Transverse colon (tissue), 4 donors: ENCODE measurements at places on chromosomes 7 and 10. TPM values are rescaled to one million over a fixed set of nuclear protein-coding genes. Genes with fewer than 3 reads are reported as not detected.
A peak's percentile ranks its signal among the peaks of the same experiment; 100 is the strongest.

ZNF479 gene
- not detected for total RNA-seq

PLA2G12B gene
- total RNA-seq = not detected

- DNase-seq = no peak
Measured at GRCh38 chr10:29174389-29174788, 114.5 kb upstream of the LYZL1 start.

DNA sequence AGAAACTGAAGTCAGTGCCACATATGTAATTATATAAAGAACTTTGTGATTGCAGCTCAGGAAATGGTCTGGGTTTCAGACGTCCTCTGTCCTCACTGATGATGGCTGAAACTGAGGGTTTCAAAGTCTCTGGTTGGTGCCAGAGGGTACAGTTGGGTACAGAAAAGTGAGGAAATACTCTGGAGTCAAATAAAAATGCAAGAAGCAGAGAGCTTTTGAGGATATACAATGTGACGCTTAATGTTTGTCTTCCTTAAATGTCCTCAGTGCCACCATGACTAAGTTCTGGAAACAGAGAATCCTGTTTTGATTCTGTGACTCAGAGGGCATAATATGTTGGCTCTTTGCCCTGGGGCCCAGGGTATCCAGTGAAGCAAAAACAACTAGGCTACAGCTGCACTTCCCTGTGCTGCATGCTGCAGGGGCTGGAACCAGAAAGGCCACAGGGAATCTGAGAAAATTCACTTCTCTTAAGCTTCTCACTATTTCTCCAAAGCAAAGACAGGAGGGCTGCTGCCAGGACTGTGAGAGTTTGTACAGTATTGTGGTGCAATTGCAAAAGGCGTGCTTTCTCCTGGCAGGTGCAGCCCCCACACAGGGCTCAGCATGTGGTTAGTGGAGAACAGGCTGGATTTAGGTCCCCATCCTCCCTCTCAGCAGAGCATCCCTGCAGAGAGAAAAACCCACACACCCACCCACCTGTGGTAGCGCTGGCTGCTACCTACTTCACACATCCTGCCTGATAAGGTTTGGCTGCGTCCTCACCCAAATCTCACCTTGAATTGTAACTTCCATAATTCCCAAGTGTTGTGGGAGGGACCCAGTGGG is 169.5 kb upstream of the SVIL start:
- DNase-seq = peak; percentile 52

STAG3 gene
- not detected for total RNA-seq

GRCh38 chr10:47264797-47265281 is 35.2 kb upstream of the GDF10 start:
- peak; percentile 4 for DNase-seq

SPDYE6 gene
- not detected for total RNA-seq

- DNase-seq = no peak
Measured at GRCh38 chr7:70259502-70259901, 661.2 kb downstream of the AUTS2 start.

DNA sequence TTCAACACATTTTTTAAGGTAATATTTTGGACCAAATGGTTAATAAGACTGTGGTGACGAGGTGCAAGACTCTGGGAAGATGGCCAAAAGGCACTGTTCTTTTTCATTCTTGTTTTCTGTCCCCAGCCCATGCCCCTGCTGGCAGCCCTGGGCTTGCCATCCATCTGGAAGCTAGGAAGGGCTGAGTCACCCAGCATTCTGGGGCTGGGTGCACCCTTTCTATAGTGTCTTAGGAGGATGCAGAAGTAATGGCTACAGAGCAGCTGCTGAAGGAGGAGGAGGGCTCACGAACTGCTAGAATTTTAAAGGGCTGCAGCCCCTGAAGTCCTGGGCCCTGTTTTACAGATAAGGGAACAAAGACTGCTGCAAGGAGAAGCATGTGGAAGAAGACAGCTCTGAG is 42.8 kb upstream of the ZNF32 start:
- no peak for DNase-seq

FAM25C gene
- total RNA-seq = not detected

ADRA2A gene
- total RNA-seq = 53.5 TPM

GRCh38 chr7:128660596-128660995 is 11.5 kb upstream of the GARIN1A start:
- no peak for DNase-seq

DNA sequence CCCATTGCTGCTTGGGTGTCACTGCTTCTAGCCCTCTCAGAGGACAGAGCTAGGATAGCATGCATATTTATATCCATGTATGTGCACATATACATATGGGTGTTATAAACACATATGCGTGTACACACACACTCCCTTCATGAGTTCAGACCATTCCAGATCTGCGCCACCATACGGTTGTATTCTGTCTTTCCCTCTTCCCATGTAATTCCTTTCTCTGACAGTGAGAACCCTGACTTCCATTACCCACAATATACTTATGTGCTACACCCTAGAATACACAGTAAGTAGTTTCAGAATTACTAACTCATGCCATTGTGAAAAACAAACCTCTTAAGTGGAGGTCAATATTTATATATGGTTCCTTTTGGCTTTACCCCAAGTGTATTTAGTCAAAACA is 116.6 kb upstream of the SAMD8 start:
- no peak for DNase-seq

DNA sequence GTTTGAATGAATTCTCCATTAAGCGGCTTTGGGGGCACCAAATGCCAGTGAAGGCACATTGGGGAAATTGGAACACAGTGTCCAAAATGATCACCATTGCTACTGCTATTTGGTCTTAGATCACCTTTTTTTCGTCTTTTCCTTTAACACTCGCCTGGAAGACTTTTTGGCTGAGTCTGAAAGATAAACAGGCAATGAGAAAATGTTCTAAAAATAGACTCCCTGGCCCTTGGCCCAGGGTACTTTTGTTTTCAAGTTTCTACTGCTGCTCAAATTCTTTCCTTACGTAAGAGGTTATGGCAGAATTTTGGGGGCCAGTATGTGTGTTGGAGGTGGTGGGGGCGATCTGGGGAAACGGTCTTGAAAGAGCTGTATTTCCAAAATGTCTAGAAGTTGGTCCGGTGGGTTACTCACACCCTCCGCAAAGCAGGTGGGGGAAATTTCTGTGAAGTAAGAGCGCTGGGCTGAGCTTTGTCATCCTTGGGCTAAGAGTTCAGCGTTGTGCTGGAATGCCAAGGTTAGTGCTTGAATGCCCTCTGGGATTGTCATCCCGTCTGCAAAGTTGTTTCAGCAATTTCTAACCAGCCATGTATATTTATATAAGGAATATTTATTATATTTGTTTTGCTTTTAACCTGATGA is 1.3 kb upstream of the ITPRIP start:
- peak; percentile 43 for DNase-seq

GRCh38 chr10:91140995-91141549 is 79.4 kb upstream of the PCGF5 start:
- no peak for DNase-seq

DNA sequence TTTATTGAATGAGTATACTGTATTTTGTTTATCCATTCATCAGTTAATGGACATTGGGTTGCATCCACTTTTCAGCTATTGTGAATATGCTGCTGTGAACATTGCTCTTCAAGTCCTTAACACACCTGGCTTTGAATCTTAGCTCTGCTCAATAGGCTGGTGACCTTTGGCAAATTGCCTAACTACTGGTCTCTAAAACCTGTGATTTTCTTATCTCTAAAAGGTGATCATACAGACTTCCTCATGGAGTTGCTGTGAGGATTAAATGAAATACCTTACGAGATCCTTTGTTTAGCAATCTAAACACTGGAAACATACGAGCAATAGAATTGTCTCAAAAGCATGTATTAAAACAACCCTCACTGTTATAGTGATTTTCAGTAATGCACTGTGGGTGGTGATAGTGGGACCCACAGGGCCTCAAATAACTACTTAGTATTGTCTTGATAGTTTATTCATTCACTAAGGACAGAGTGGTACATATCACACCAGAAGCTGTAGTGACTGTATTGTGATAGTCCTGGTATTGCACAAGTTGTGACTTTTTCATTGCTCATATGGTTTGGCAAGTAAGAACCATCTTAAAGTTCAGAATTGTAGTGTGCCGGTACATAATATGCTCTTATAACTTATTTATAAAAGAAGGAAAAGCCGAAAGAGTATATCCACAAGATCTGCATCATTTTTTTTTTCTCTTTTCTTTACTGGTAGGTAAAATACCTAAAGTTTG is 257.6 kb downstream of the EXOC4 start:
- DNase-seq = no peak

DNA sequence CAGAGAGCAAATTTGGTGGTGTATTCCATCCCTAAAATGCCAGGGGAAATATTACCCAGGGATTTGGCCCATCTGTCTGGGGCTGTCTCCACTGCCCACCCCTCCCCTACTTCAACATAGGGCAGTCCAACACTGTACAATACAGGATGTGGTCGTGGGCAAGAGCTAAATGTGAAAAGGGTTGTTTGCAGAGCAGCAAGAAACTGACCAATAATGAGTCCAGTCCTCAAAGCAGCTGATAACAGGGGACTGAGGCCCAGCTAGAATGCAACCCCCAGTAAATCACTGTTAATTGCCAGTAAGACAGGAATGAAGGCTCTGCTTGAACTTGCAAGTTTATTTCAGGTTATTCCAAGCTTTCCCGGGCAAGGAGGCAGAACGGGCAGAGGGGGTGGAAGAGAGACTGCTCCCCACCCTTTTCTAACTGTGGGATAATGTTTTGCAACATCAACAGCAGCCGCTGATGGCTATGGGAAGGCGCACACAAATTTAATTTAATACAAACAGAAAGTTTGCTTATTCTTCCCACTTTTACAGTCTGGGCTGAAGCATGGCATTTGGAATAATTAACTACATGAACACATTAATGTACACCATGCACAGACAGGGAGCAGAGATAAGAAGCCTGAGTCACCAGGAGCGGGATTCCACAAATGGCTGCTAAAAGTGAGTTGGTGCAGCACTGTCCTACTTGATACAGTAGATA is 36.8 kb downstream of the AFAP1L2 start:
- DNase-seq = no peak

DNA sequence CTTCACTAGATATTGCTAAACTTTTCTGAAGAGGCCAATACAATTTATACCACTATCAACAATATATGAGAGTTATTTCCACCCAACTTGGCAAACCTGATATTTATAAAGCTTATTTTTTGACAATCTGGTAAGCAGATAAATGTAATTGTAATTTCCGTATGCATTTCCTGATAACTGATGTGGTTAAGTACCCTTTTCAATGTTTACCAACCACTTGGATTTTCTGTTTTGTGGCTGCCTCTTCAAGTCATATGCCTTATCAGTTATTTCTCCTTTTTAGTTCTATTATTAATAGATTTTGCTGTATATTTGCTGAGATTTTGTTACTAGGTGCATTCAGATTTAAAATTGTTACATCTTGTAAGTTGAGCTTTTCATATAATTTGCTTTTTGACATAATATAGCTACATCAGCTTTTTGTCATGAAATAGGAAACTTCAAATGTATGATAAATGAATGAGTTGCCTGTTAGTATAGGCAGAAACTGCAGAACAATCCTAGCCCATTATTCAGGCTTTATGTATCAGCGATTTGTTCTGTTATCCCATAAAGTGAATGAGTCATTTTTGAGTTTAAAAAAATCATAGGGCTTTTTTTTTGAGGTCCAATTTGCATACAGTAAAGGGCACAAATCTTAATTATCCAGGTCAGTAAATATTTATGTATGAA is 11.5 kb downstream of the SGPL1 start:
- no peak for DNase-seq

GRCh38 chr7:19437446-19437845 is 271.4 kb downstream of the POLR1F start:
- DNase-seq = no peak

GRCh38 chr10:48507933-48508790 is 96.7 kb downstream of the ARHGAP22 start:
- no peak for DNase-seq

VWC2 gene
- total RNA-seq = not detected

GRCh38 chr10:132859084-132859855 is 73.3 kb upstream of the NKX6-2 start:
- DNase-seq = no peak
